Stimulated activated CD4-positive, alpha-beta T cell treated with anti-CD3 and anti-CD28 coated beads, TNF-alpha, amount 100 ng/mL, for 1 hour (primary cell): ENCODE measurements at places on chromosomes 3 and 15.

DNA sequence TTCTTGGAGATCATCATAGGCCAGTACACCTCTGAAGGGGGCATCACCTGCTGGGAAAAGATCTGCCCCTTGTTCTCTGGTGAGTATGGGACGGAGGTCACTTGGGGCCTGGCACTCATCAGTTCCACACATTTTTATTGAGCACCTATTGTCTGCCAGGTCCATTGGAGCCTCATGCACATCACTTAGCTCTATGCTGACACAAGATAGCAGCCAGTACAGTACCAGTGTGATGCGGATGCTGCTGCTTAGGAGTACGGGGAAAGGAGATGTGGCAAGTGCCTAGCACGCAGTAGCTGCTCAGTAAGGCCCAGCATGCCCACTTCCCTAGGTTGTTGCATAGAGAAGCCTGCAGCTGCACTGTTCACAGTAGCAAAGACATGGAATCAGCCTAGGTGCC, 43.4 kb downstream of the SLC6A6 start:
- no peak for DNase-seq

DNA sequence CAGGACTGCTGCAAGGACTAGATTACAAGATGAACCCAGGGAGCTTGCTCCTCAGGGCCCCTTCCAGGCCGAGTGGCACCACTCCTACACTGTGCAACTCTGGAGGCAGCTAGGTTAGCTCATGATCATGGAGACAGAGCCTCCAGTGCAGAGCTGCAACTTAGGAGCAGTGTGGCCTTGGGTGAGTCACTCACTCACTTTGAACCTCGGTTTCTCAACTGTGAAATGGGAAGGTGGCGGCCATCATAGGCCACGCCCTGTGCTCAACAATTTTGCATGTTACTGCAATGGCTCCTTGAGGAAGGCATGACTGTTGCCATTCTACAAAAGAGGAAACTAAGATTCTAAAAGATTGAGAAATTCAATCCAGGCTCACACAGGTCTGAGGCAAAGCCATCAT, 11.2 kb upstream of the CXCR6 start:
- no peak for DNase-seq

DNA sequence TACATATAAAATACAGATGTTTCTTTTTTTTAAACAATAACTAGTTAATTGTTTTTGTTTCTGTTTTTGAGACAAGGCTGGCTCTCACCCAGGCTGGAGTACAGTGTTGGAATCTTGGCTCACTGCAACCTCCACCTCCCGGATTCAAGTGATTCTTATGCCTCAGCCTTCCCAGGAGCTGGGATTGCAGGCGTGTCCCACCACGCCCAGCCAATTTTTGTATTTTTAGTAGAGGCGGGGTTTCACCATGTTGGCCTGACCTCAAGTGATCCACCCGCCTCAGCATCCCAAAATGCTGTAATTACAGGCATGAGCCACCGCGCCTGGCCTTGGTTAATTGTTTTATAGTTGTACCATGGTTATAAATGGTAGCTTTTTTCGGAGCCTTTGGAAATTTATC, 72.3 kb downstream of the PIAS1 start:
- no peak for DNase-seq

GRCh38 chr3:190333961-190334360, 11.7 kb upstream of the CLDN1 start:
- DNase-seq: no peak

GRCh38 chr3:12352253-12352652, 63.4 kb downstream of the PPARG start:
- DNase-seq: no peak

GRCh38 chr3:71041371-71041770, 542.2 kb downstream of the FOXP1 start:
- no peak for DNase-seq

- DNase-seq: no peak
These were observed 236.9 kb upstream of the IL12A start for GRCh38 chr3:159751752-159752151.

- no peak for DNase-seq
These were observed 2.0 kb upstream of the RAB11A start for GRCh38 chr15:65867244-65867643.

- no peak for DNase-seq
These were observed 215.7 kb downstream of the POLQ start for GRCh38 chr3:121330118-121330517.

GRCh38 chr3:152780553-152780952, 54.4 kb upstream of the P2RY1 start:
- DNase-seq: no peak

DNA sequence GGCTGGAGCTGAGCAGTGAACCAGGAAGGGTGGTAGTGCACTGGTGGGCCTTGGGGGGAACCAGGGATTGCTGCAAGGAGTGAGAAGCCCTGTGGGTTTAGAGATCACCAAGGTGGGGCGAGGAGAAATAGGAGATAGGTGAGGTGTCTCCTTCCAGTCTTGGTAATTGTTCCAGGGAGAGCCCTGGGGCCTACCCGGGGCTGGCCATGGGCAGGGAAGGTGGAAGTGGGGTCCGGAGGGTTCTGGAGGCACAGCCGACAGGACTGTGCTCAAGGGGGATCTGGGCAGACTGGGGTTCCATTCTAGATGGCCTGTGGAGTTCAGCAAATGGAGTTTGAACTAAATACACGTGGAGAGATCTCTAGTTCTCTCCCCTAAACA, 4.5 kb downstream of the CHST13 start:
- DNase-seq: no peak

DNA sequence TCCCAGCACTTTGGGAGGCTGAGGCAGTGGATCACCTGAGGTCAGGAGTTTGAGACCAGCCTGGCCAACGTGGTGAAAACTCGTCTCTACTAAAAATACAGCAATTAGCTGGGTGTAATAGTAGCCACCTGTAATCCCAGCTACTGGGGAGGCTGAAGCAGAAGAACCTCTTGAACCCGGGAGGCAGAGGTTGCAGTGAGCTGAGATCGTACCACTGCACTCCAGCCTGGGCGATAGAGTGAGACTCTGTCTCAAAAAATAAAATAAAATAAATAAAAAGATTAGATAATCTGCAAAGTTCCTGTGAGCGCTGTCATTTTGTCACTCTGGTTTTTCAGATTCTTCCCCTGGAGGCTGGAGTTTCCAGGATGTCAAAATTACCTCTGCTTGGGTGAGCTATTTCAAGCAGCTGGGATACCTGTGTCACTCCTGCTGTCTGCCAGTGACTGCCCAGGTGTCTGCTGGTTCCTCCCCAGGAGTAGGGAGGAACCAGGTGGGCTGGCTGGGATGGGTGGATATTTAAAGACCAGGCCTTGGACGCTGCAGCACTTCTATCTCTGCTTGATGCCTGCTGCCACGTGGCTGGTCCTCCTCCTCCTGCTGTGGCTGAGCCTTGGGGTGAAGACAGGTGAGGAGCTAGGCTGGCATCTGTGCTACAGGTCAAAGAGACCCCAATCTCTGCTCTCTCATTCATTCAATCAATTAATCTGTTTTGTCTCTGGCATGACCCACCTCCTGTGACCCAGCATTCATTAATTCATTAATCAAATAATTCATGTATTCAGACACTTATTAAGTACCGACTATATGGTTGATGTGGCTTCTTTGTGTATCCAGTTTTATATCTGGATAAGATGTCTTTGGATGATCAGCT, 19.5 kb upstream of the MUC20 start:
- no peak for DNase-seq

GRCh38 chr15:72184165-72184811, 13.3 kb downstream of the GRAMD2A start:
- DNase-seq: no peak

DNA sequence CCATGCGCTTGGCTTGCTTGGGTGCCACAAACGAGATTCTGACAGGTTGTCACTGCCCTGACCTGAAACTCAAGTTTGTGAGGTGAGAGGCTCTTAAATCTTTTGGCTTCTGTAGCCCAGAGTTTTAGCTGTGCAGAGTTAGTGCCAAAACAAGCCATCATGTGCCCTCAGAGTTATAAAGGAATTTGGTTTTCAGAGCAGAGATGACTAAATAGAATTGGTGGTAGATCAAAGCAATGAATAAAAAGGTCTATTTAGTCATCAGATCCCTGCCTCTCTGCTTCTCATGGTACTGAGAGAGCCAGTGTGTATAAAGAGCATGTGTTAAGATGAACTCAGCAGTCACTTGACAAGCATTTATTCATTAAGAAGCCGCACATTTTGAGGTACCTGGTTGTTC, 207.5 kb upstream of the DPH6 start:
- DNase-seq: no peak

DNA sequence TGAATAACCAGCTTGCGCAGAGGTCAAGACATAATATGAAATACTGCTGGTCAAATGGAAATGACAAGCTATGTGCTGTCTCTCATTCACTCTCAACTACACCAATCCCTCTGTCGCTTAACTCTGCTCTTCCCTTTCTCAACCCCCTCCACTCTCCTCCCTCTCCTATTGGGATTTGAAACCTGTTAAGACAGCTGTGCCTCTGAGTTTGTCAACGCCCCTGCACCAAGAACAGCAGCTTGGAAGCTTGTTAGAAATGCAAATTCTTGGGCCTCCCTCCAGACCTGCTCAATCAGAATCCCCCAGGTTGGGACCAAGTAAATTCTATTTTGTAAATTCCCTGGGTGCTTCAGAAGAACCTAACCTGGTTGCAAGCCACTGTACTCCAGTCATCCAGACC, 149.7 kb upstream of the ATP2B2 start:
- DNase-seq: no peak

GRCh38 chr15:68700455-68701123, 120.1 kb downstream of the ANP32A start:
- DNase-seq: no peak

- no peak for DNase-seq
These were observed 121.3 kb upstream of the WNT7A start for GRCh38 chr3:14001136-14001535.

DNA sequence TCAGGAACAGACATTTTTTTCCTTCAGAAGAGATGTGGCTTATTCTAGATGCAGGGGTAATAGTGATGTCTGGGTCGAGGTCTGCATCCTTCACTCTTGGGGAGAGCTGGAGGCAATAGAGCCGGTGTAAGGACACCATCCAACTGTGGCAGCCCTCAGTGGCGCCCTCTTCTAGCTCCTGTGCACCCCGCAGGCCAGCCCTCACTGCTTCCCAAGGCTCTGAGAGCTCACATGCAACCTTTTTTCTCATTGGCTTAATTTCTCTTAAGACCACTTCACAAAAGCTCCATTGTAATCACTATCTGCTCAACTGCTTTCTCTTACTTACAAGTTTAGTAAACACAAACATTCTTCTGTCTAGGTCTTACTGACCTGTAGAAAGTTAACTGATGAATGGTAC, 3.9 kb upstream of the VPS8 start:
- no peak for DNase-seq

DNA sequence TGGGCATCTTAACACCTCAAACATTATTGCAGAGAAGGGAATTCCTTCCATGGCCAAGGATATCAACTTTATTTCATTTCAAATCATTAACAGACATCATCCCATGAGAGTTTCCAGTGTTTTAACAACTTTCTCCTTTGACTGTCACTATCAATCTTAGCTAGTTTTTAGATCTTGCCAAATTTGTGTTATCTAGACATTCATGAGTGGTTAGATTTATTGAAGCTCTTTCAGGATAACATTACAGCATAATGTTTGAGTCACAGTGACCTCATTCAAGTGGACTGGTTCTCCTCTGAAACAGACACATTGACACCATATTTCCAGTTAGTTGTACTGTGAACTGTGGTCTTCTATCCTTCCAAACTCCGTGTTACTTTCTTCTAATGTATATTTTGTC, 8.6 kb upstream of the TNFAIP8L3 start:
- DNase-seq: no peak

DNA sequence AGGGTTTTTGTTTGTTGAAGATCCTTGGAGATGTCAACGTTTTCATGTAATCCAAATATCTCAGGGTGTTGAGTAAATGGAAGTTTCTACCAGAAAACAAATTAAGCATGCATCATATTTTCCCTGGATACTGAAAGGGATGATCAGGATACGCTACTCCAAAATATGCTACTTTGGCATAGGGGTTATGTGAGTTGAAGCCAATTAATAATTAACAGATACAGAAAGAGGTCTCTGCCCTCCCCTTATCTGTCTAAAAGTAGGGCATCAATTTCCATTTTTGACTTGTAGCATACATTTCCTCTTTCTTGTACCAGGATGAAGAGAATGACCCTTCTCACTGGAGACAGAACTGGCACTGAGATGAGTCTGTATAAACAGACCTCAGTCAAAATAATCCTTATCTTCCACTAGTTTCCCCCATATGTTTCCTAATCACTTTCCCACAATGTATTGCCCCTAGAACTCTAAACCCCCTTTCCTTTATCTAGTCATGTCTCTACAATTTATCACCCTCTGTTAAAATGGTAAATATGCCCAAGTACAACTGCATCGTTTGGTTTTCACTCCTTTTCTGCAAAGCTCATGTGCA, 17.4 kb upstream of the ASB14 start:
- DNase-seq: no peak

- DNase-seq: no peak
These were observed 241.6 kb downstream of the ZNF621 start for GRCh38 chr3:40766396-40766795.

- no peak for DNase-seq
These were observed 12.6 kb upstream of the APH1B start for GRCh38 chr15:63264688-63265293.

GRCh38 chr3:16687221-16687620, 82.0 kb upstream of the DAZL start:
- no peak for DNase-seq

DNA sequence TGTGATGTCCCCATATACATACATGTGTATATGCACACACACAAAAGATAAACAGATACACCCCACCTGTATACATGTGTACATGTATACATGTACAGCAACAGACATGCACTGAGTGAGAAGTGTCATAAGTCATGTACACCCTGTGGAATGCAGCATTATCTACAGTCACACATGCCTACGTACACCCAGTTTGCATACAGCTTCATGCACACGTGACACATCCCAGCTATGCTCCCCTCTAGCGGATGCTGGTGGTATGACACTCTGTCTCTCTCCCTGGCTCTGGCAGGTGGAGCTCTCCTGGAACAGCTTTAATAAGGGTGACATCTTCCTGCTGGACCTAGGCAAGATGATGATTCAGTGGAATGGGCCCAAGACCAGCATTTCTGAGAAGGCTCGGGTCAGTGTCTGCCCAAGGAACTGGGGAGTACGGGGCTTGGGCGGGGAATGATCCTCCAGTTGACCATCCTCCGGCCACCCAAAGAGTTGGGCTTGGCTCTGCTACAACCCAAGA, 6.3 kb downstream of the VILL start:
- peak; percentile 60 for DNase-seq
